ENCODE measurements at places on chromosomes 3 and 15. TPM values are rescaled to one million over a fixed set of nuclear protein-coding genes. Genes with fewer than 3 reads are reported as not detected.

GRCh38 chr3:173913974-173914421, 516.5 kb downstream of the NLGN1 start:
- no peak for DNase-seq

GRCh38 chr15:88493844-88494243, 26.3 kb downstream of the MRPS11 start:
- no peak for DNase-seq

Gene TXNRD3
- 11.3 TPM for total RNA-seq

Gene CCR2
- total RNA-seq, result not detected

DNA sequence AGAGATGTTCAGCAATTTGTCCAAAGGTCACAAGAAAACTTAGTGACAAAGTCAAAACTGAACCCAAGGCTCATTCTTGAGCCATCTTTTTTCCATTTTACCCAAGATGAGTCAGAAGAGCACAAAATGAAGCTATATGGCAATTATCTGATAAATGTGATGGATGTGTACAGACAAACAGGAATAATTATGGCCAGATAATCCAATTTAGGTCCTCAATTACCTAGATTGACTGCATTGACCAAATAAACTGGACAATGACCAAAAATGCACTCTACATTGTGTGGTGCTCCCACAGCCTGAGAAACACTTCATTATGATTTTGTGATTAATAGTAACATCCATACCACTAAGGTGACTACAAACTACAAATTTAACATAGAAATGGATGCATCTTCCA, 1105.8 kb downstream of the IGSF11 start:
- DNase-seq, result no peak

- peak; percentile 89 for DNase-seq
Measured at GRCh38 chr3:114608293-114608692, 314.5 kb downstream of the TIGIT start.

Gene MORC1
- not detected for total RNA-seq

- DNase-seq, result no peak
Measured at GRCh38 chr3:74832925-74833324, 218.5 kb upstream of the CNTN3 start.

DNA sequence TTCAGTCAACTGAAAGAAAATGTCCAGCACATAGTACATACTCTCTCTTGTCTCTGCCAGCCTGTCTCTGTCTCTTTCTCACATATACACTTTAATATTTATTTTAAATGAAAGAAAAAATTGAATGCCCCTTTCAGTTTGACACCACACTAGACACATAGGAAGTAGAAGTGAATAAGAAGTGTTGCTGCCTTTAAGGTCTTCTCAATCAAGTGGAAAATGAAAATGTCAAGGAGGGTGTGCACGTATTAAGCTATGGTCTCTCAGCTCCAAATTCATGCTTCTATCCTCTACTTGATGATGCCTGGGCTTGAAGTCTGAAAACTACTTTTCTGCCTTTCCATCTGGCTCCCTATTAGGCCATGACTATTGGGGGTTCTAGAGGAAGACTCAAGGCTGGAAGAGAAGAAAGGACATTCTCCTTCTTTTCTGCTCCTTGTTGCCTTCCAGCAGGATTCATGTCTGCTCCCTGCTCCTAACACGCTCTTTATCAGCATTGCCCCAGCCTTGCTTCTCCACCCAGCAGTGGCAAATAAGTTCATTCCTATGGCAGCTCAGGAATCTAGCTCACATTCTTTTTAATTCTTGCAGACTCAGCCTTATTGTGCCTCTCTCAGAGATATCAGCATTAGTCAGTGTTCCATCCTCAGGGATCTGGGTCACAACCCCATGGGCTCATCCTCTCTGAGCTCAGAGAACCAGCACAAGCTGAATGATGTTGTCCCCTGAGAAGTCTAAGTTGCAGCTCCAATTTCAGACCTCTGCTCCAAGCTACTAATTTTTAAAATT, 609.1 kb upstream of the GRM7 start:
- DNase-seq, result no peak

Gene CYP19A1
- not detected for total RNA-seq

GRCh38 chr3:127210654-127210943, 17.7 kb downstream of the PRR23E start:
- DNase-seq, result no peak

Gene CHST2
- total RNA-seq, result 40.2 TPM

Gene SCN11A
- total RNA-seq, result under 0.01 TPM

DNA sequence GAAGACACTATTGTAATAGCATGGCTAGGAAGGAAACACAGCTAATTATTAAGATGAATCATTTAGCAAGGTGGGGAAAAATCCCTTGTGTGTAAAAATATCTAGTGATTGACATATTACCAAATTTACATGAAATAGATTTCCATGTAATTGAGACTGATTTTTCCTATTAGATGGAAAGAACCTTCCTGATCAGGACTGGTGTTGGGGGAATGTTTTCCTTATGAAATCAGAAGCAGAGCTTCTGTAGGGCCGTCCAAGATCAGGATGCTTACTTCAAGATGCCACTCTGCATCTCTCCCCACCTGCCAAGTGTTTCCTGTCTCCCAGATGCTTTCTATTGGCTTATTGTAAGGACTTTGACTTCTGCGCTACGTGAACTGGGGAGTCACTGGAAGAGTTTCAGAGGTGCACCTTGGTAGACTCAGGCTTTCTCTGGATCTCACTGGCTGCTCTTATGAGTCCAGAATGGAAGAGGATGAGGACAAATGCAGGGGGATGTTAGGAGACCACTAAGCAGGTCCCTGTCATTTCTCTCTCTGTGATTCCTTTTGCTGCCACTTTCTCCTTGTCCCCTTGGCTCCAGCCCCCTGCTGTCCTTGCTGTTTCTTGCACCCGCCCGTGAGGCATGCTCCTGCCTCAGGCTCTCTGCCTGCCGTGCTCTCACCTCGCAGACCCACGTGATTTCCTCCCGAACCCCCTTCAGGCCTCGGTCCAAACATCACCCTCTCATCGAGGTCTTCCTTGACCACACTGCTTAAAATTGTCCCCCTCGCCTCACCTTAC, 30.1 kb downstream of the BTD start:
- no peak for DNase-seq

- DNase-seq, result no peak
Measured at GRCh38 chr3:177446165-177446601, 248.9 kb upstream of the TBL1XR1 start.

DNA sequence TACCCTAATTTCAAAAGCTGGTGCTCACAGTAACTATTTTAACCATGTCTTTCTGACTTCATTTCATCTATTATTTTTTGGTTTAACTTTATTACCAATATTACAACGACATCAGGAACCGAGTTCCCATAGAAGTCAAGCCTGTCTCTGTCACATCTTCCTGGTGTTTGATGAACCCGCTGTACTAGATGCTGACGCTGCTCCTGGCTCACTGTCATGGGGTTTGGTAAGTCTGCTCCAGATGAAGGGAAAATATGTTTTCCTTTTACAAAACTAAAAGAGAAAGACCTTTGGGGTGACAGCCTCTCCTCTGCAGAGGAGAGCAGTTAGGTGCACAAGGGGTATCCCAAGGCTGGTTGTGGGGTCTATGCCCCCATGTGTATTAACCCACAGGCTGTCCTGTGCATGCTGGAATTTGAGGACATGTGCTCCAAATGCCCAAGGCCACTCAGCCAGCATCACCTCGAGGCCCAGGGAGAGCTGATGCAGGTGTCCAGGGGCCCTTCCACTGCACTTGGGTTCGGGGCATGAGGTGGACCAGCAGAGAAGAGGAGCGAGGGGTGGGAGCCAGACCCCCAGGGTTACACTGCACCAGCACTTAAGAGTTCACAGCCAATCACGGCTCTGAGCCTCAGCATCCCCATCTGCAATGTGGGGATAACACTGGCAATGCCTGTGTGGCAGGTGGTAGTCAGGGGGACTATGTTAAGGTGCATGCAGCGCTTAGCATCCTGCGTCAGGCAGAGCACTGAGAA, 62.2 kb downstream of the ATP10A start:
- no peak for DNase-seq

DNA sequence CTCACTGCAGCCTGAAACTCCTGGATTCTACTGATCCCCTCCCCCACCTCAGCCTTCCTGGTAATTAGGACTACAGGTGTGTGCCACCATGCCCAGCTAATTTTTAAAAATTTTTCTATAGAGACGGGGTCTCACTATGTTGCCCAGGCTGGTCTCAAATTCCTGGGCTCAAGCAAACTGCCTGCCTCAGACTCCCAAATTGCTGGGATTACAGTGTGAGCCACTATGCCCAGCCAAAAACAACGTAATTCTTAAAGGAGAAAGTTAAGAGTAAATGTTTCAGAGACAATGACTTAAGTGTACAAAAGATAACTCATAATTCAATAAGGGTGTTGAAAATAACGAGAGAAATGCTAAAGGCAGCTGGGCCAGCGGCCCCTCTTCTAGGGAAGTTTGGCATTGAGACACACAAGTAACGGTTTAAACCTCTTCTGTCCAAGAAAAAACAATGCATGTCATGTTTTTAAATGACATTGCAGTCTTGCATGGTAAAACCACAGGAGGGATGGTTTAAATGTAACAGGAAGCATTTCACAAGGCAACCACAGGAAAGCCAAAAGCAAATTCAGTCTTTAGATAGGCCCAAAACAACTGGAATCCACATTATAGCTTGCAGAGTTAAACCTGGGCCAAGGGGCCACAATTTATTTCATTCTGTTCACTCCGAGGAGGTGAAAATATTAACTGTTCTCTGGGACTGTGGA, 5.1 kb downstream of the PROK2 start:
- DNase-seq, result no peak

DNA sequence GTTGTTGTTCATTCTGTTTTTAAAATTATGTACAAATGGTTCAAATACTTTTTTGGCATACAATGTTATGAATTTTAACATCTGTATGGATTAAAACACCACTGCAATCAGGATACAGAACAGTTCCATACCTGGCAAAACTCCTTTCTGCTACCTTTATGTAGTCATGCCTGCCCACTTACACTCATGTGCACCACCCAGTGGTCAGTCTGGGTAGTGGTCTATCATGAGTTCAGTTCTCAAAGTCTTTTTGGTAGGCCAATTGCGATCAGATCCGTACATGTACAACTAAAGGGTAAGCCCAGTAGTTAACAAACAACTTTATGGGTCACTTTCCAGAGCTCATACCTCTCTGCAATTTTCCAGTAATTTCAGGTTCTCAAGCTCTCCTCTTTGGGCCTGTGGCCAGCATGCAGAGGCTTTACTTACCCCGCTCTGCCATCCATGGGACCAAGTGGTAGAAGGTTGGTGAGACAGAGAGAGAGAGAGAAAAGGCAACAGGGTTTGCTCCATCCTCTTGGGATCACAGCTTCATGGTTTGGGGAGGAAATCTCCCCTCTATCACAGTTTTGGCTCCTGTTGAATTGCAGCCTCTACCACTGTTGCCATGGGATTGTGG, 63.9 kb upstream of the FAM98B start:
- peak; percentile 60 for DNase-seq

Gene TTLL13
- total RNA-seq, result under 0.01 TPM

- peak; percentile 35 for DNase-seq
Measured at GRCh38 chr3:172449466-172450149, 1.4 kb upstream of the GHSR start.

GRCh38 chr15:99704444-99704838, 28.8 kb downstream of the LYSMD4 start:
- peak; percentile 89 for DNase-seq

Gene SH2D7
- total RNA-seq, result not detected

DNA sequence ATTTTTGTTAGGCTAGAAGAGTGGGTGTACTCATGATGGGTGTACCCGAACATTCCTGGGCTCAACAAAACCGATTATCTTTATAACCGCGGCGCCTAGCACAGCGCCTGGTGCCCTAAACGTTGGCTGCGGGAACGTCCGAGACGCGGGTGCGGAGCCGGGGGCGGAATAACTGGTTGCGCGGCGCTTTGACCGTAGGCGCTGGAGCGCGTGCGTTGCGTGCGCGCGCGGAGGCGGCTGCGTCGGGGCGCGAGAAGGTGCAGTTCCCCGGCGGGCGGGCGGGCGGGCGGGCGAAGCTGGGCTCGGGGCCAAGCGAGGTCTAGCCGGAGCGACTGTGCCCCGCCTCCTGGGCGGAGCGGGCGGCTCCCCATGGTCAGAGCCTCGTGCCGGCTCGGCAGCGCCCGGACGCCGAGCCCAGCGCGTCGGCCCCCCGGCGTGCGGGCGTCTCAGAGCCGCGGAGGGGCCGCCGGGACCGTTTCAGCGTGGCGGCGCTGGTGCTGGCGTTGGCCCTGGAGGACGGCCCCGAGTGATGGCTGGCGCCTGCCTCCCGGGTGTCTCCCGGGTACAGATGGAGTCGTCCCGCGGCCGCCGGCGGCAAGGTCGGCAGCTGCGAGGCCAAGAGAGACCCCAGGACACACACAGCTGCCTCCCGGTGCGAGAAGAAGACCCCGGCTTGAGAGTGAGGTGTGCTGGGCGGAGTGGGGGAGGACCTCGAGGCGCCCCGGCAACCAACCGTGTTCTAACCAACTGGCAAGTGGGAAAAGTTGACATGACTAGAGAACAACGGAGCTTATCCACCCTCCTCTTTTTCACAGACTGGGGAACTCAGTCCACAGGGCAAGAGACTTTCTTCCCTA, at the start of gene PLAAT1:
Gene PLAAT1, plus strand, starts transcription at position 373 of the 857 bp plus-strand sequence. CDS start 14,429 bp downstream, outside the sequence.
- peak; percentile 7 for DNase-seq

DNA sequence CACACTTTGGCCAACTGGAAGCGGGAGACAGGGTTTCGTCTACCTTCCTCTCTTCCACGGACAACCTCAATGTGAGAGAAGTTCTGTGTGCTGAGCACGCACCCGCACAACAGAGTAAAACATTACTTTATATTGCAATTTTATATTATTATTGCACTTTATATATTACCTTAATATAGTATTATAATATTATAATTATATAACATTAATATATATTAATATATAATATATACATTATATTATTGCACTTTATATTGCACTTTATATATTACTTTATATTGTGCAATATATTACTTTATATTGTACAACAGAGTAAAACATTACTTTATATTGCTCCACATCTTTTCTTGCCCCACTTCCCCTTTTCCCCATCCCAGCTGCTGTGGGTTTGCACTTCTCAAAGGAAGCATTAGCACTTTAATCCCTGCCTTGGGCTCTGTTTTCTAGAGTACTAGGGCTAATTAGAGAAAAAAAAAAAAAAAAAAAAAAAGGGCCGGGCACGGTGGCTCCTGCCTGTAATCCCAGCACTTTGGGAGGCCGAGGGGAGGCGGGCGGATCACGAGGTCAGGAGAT, 76.4 kb upstream of the SLC4A7 start:
- DNase-seq, result no peak

DNA sequence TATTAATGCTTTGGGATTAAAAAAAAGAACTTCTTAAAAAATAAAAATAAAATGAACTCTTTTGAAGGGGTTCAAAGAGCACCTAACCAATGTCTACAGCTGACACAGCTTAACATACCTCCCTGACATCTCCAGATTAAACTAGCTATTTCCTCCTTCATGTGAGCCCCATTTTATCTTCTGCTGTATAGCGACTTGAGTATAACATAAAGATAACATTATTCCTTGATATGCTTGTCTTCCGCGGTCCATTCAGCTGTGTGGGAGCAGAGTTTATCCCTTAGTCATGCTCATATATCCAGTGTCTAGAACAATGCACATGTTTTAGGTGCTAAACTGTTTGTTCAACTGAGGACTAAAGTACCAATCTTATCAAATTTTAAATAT, 7.8 kb upstream of the CHRM5 start:
- DNase-seq, result no peak

- no peak for DNase-seq
Measured at GRCh38 chr3:119245778-119246177, 5.1 kb upstream of the B4GALT4 start.

- no peak for DNase-seq
Measured at GRCh38 chr3:89699229-89699628, 591.8 kb downstream of the EPHA3 start.
